Smooth muscle cell of the coronary artery (primary cell): ENCODE measurements at places on chromosomes 3 and 15. TPM values are rescaled to one million over a fixed set of nuclear protein-coding genes. Genes with fewer than 3 reads are reported as not detected.

DPPA2 gene
- not detected in 2 replicates for total RNA-seq

ANP32A gene
- total RNA-seq: 49.6 and 50.9 TPM in 2 replicates

ARIH1 gene
- 38.1 and 162 TPM in 2 replicates for total RNA-seq

VIPR1 gene
- total RNA-seq: 19.5 TPM in 1 of 2 replicates, not detected in the other

WNT7A gene
- 0.60 TPM in 1 of 2 replicates, not detected in the other for total RNA-seq

PRR20G gene
- total RNA-seq: not detected in 2 replicates

BCHE gene
- total RNA-seq: 0.08 and 0.47 TPM in 2 replicates

CLDN18 gene
- total RNA-seq: not detected in 2 replicates

ACKR2 gene
- total RNA-seq: 0.15 and 0.35 TPM in 2 replicates

CILP gene
- total RNA-seq: under 0.01 and 6.0 TPM in 2 replicates

FNDC3B gene
- total RNA-seq: 63.2 and 103 TPM in 2 replicates

ROBO1 gene
- total RNA-seq: 71.7 and 104 TPM in 2 replicates

LRRC28 gene
- 9.6 and 13.2 TPM in 2 replicates for total RNA-seq

MFGE8 gene
- total RNA-seq: 111 and 224 TPM in 2 replicates
